ENCODE measurements at places on chromosomes 3 and 15.

DNA sequence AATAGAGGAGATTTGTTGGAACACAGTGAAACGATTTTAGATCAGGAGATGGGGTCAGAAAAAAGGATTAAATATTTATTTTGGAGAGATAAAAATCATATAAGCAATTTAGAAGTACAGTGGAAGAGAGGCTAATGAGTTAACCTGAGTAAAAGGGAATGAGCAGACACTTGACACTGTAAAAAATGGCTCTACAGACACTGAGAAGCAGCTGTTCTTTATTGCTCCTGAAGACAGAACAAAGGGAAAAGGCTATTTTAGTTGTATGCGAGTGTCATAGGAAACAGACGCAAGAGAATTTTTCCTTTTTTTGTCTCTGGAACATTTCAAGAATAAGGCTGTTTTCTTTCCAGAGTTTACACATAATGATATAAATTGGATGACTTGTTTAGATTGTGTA is 34.3 kb downstream of the ASTE1 start:
- ATAC-seq, result no peak

- no peak for ATAC-seq
These were observed 27.6 kb downstream of the ZFAND6 start for GRCh38 chr15:80087104-80087503.

DNA sequence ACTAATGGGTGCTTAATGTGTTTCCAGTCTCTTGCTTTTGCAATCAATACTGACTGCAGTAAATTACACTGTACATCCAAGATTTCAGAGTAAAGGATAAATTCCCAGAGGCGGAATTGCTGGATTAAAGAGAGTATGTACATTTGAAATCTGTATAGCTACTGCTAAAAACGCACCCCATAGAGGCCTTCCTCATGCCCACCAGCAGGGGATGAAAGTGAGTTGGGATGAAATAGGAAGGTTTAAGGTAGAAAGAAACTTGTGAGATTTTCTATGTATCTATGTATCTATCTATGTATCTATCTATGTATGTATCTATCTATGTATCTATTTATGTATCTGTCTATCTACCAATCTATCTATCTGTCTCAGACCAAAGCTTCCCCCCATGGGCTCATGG is 28.4 kb downstream of the TMEM44 start:
- ATAC-seq, result no peak

GRCh38 chr3:126106336-126107202 is 22.6 kb upstream of the SLC41A3 start:
- ATAC-seq, result no peak

- ATAC-seq, result no peak
These were observed 22.5 kb downstream of the LRTM1 start for GRCh38 chr3:54905261-54905888.

GRCh38 chr15:75049392-75049791 is 26.0 kb downstream of the PPCDC start:
- no peak for ATAC-seq

DNA sequence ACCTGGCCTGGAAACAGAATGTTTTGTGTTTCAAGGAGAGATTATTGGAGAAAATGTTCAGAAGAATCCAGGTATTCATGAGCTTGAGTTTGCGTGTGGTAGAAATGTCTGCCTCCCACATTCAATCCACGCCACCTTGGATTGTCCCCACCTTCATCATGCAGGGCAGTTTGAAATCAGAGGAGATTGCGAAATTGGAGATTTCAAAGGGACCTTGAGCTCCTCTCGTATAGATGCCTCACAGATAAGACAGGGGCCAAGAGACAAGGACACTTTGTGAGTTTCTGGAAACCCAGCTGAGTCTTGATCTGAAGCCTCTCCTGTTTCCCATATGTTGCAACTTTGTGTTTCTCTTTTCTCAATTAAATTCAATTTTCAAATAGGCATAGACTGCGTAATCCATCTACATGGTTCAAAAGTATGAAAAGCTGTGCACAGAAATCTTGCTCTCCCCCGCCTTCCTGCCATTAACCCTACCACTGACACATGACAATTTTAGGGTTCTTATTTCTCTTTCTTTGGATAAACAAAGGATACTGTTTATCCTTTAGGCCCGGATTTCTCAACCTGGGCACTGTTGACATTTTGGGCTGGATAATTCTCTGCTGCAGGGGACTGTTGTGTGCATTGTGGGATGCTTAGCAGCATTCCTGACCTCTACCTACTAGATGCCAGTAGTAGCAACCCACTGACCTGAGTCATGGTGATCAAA is 53.8 kb downstream of the CMTM8 start:
- no peak for ATAC-seq

Data from esophagus mucosa (tissue), 1 donor.